ENCODE measurements at places on chromosomes 4 and X.

GRCh38 chrX:130594453-130594916 is 192.7 kb downstream of the RBMX2 start:
- peak; percentile 92 for DNase-seq

GRCh38 chr4:29423836-29424721 is 1296.1 kb upstream of the PCDH7 start:
- no peak for DNase-seq

GRCh38 chrX:147735364-147735763 is 176.4 kb upstream of the FMR1 start:
- peak; percentile 52 for DNase-seq

GRCh38 chr4:172826861-172827260 is 341.8 kb upstream of the GALNT7 start:
- no peak for DNase-seq

GRCh38 chr4:140300271-140300970 is 73.0 kb upstream of the SCOC start:
- DNase-seq = no peak

DNA sequence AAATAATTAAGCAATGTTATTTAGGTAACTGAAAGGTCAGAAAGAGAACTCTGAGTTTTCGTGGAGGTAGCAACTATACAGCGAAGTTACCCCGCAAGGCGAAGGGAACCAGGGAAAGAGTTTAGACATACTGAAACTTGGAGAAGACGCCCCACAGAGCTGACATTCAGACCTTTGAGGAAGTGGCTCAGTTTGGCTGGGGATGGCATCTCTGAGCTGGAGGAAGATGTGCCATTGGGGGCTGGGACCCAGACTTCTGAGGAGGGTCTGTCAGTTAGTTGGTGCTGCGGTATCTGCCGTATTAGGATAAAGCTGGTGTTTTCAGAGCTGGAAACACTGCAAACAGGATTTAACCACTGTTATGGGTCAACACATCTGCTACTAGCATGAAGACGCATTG is 156.6 kb downstream of the ANKRD50 start:
- DNase-seq = no peak

DNA sequence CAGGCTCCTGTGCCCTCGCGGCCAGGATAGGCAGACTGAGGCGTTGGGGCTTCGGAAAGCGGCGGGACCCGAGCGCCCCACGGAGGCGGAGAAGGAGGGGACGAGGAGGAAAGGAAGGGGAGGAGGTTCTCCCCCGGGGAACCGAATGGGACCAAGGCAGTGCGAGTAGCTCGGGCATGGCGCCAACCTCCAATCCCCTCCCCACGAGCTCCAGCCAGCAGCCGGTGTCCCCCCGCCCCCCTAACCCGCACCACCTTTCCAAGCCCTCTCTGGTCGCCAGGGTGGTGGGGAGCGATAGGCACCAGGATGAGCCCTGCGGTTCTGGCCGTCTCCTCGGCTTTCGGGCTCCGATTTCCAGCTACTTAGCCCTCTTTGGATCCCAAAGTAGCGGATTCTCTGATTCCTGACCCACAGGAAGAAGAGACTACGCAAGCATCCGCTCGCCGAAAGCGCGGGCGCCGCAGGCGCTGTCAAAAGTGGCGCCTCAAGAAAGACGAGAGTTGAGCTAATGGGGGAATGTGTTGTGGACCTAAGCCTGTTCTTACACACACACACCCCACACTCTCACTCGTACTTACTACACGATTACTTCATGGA is 15.2 kb upstream of the ZIC3 start:
- no peak for DNase-seq

DNA sequence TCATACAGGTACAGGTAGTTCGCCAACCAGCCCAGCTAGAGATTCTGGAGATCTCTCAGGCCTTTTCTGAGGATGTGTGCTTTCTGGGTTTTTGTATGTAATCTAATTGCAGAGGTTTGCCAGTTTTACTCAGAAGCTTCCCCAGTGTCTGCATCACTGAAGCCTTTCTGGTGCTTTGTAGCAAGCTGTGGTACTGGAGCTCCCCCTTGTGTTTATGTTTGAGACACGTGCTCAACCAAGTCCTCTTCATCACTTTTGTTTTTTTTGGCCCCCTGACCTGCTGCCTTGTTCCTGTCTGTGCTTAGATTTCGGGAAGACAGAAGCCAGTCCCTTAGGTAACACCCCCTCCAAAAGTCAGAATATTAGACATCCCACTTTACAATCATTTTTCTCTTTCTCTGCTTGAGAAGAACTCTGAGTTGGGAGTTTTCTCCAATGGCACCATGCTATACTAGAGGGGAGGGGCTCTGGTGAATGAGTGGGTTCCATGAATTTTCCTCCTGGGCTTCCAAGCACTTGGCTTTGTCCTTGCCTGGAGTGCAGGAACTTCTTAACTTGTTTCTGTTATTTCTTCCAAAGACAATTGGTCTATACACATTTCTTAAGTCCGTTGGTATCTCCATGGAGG is 128.4 kb upstream of the TBC1D9 start:
- DNase-seq = peak; percentile 90

DNA sequence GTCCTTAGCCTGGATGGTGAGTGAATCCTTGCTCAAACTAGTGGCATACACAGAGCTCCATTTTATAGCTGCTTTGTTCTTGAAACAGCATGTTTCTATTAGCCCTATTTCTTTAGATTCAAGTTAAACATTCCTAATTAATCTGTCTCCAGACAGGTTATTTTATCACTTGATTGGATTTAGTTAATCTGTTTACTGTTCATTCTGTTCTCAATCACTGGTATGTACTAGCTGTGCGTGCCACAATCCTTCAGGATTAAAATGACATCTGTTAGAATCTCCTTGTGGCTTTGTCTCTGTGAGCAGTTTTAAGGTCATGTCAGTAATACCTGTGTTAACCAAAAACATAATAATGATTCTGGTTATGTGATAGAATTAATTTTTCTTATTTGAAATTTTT is 36.5 kb downstream of the PTPN13 start:
- no peak for DNase-seq

DNA sequence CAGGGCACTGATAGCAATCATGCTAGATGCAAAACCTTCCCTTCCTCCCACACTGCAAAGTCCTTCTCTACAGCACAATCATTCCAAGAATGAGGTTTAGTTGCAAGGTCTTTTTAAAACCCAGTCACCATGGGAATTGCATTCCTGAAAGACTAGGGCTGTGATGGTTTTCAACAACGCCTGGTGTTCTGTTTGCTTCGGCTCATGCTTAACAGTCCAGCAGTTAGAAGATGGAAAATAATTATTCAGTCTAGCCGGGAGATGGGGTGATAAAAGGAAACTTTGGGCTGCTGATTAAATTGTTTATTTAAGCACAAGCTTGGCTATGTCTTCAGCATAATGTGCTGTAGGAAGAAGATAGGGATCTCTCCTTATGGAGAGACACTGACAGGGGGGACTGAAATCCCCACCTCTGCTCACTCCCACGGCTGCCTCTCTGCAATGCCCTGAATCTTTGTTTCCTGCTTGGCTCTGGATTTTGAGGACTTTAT is 211.4 kb downstream of the MID1IP1 start:
- no peak for DNase-seq

DNA sequence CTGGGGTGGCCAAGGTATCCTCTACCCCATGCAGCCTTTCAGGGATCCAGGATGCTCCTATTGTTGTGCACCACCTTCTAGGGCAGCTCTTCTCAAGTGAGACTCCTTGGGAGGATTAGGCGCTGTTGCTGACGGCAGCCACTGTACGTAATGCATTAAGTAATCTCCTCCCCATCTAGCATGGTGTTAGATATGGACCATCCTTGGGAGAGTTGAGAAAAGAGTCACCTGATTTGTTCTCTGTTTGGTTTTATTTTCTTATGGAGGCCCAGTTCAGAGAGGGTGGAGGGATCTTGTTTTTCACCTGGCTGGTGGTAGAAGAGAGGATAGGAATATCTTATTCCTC is 46.4 kb downstream of the GYG2 start:
- DNase-seq = no peak

GRCh38 chrX:94366616-94367015 is 692.6 kb downstream of the FAM133A start:
- no peak for DNase-seq

DNA sequence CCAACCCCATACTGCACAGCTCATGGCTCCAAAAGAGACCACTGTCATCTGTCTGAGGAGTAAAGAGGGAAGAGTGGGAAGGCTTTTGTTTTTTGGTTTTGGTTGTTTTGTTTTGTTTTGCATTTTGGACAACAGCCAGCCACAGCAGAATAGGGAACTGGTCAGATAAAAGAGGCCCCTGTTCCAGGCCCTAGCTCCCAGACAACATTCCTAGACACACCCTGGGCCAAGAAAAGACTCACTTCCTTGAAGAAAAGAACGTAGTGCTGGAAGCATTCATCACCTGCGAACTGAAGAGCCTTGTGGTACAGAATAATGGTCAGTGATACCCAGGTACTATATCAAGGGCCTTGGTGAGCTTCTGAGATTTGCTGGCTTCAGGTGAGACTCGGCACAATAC is 619.4 kb upstream of the SPANXN1 start:
- DNase-seq = peak; percentile 39

- no peak for DNase-seq
Measured at GRCh38 chr4:186906722-186907121, 183.1 kb upstream of the FAT1 start.

DNA sequence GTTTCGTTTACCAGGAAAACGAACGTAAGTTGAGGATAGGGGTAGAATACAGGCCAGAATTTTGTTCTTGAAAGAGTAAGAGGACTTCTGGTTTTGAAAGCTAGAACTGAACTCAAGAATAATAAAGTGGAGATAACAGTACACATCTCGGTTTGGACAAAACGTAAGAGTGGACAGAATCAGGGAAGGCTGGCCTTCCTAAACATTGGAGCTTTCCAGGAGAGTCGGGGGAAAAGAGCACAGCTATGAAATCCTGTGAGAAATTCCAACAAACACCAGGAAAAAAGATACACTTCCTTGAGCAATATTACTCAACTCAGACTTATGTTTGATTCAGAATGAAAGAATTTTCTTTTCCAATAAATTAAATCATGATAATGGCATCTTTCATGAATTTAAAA is 1.2 kb downstream of the CTSO start:
- no peak for DNase-seq

DNA sequence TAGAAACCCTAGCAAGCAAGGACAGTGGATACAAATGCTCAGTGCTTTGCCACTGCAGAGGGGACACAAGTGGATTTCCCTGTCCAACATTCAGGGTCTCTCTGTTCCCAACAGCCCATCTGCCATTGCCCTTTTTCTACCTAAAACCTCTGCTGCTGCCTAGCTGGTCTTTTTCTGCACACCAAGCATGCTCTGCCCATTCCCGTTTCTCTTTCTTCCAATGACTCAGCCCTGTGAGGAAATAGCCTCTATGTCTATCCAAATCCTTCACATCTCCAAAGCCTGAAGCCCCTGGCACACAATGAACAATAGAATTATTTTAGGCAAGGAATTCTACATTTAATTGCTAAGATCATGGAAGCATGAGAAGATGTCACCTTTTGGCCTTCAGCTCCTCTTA is 5.7 kb upstream of the AMELX start:
- DNase-seq = no peak

- no peak for DNase-seq
Measured at GRCh38 chr4:121016611-121017010, 55.7 kb downstream of the NDNF start.

- no peak for DNase-seq
Measured at GRCh38 chrX:75327607-75328006, 53.7 kb downstream of the UPRT start.

- no peak for DNase-seq
Measured at GRCh38 chr4:42464550-42465094, 67.3 kb downstream of the SHISA3 start.

DNA sequence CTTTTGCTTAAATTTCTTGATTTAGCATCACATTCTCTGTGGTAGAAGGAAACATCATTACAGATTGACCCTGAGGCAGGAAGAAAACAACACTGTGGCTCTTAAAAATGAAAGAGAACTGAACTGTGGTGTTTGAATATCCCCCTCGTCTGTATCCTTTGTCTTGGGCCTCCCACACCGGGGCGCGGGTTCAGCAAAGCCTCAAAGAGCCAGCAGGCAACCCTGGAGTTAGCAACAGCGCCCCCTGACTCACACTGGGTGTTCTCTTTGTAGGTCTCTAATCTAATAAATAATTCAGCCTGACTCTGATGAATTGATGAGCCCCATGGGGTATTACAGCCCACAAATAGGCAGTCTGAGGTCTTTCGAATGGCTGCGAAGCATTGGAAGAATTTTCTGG is 46.1 kb upstream of the CTSO start:
- peak; percentile 28 for DNase-seq

DNA sequence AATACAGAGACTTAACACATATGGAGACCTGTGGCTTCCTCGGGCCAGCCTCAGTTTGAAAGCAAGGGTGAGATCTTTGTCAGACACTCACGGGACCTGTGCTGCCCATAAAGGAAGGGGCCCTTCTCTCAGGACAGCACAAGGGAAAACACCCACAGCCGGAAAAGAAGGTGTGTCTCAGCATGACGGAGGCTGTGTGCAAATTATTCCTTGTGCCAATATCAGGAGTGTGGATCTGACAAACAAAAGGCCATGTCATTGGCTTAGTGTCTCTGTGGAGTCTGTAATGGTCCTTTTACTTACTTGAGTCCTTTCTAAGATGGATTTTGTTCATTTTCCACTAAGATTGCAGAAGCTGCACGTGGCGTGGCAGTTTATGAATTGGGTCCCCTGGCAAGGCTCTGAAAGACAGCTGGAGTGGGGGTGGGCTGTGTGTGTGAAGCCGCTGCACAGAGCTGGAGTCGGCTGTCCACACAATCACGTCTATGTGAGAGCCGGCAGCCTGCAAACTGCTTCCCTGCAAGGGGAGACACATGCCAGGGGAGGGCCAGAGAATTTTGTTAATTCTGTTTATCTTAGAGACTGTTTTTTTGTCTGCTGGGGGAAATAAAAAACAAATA is 1.9 kb downstream of the ENPP6 start:
- DNase-seq = no peak

DNA sequence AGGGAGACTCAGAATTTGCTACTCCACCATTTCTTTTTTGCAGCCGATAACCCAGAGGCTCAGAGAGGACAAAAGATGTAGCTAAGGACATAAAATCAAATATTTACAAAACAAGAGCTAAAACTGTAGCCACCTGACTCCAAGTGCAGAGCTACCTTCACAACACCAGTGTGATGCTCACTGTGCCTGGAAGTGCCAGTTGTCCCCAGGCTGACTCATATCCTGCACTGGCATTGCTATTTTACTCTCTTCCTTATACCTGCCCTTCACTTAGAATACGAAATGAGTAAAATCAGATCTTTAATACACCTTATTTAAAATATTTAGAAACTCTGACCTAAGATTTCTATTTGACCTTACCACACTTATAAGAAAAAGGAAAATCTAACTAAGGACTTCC is 39.5 kb downstream of the SLC7A11 start:
- DNase-seq = no peak

GRCh38 chrX:143988356-143988755 is 104.5 kb downstream of the UBE2NL start:
- DNase-seq = no peak

GRCh38 chrX:44568196-44568595 is 25.5 kb upstream of the FUNDC1 start:
- no peak for DNase-seq

DNA sequence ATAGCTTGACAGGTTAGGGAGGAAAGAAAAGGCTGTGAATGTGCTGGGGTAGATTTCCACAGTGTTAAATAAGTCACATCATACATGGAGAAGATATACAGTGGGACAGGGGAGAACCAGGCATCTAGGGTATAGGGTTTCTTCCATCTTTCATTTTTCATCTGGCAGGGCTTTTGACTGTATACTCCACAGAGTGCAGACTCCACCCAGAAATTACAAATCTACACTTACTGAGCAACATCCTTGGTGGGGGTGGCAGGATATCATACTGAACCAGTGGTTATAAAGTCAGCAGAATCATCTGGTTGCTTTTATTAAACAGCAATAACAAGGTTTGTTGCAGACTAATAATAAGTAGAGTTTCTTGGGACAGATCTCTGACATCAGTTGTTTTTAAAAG is 154.2 kb downstream of the NPNT start:
- DNase-seq = no peak
